HFFc6 (cell line): ENCODE measurements at places on chromosomes 7 and 10. TPM values are rescaled to one million over a fixed set of nuclear protein-coding genes. Genes with fewer than 3 reads are reported as not detected.
A peak's percentile ranks its signal among the peaks of the same experiment; 100 is the strongest.

- H3K27me3 ChIP-seq, result peaks cover 2% of the 10 kb centered on the region
- H3K27ac ChIP-seq, result no peak overlapping the region
- peaks cover 33% of the 10 kb centered on the region for H3K36me3 ChIP-seq
- H3K4me3 ChIP-seq, result no peak overlapping the region
- peaks cover 4% of the 10 kb centered on the region; the same call in 1 of the 2 replicates for H3K4me1 ChIP-seq
Measured at GRCh38 chr10:132701846-132702190, 84.1 kb downstream of the NKX6-2 start.

GRCh38 chr10:95168694-95169093 is 25.3 kb upstream of the ACSM6 start:
- H3K4me1 ChIP-seq, result no peaks in the 10 kb centered on the region
- no peak overlapping the region for H3K4me3 ChIP-seq
- H3K36me3 ChIP-seq, result no peaks in the 10 kb centered on the region

GRCh38 chr10:1440897-1441296 is 296.4 kb downstream of the ADARB2 start:
- H3K27ac ChIP-seq, result no peak overlapping the region

- peaks cover 7% of the 10 kb centered on the region for H3K27me3 ChIP-seq
- no peak for DNase-seq
- no peak overlapping the region for H3K27ac ChIP-seq
- peaks cover 9% of the 10 kb centered on the region for H3K4me1 ChIP-seq
Measured at GRCh38 chr10:122521011-122521410, 39.5 kb upstream of the DMBT1 start.

The R3HCC1L gene
- 6.3 to 8.1 TPM (median 7.4 TPM) in 3 replicates for total RNA-seq

The BLNK gene
- not detected in 2 replicates for total RNA-seq

The WAPL gene
- 30.7 and 32.1 TPM in 2 replicates for total RNA-seq

- peak overlapping the region; percentile 66 for H3K27ac ChIP-seq
- DNase-seq, result peak; percentile 78
- H3K27me3 ChIP-seq, result peaks cover 5% of the 10 kb centered on the region; the same call in 1 of the 2 replicates
- H3K4me1 ChIP-seq, result peaks cover 47% of the 10 kb centered on the region
- H3K36me3 ChIP-seq, result no peaks in the 10 kb centered on the region
Measured at GRCh38 chr10:3625959-3626751, 158.9 kb downstream of the KLF6 start.
